ENCODE measurements at places on chromosomes 4 and X. TPM values are rescaled to one million over a fixed set of nuclear protein-coding genes. Genes with fewer than 3 reads are reported as not detected.

The SHROOM2 gene
- 8.2 TPM for total RNA-seq

The SMIM10L2A gene
- total RNA-seq, result 0.21 TPM

The HTATSF1 gene
- 37.8 TPM for total RNA-seq

The SLC38A5 gene
- total RNA-seq, result not detected

The APBB2 gene
- total RNA-seq, result 56.2 TPM

The NHS gene
- 4.3 TPM for total RNA-seq

The SLIT2 gene
- total RNA-seq, result 55.6 TPM

The F11 gene
- not detected for total RNA-seq

The ERAS gene
- total RNA-seq, result not detected

The RTL5 gene
- 19.5 TPM for total RNA-seq

DNA sequence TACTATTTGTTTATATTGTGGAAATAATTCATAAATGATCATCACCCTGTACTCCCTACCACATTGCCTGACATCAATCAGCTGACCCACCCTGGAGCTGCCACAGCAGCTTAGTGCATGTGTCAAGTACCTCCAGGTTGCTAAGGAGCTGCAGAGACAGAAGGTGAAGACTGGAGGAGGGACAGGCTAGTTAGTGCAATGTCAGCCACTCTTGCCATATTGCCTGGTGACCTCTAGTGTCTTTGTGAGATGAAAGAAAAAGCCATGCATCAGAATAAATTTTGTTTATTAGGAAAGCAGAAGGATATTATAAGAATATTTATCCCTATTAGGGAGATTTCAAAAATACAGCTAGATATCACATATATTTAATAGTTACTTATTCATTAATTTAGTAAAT lies 243.9 kb upstream of the FAT4 start:
- H3K4me3 ChIP-seq, result no peak overlapping the region
- no peak for DNase-seq
- H3K4me1 ChIP-seq, result peaks cover 1% of the 10 kb centered on the region
- H3K27ac ChIP-seq, result no peak overlapping the region
- no peaks in the 10 kb centered on the region for H3K36me3 ChIP-seq
- H3K27me3 ChIP-seq, result no peaks in the 10 kb centered on the region

DNA sequence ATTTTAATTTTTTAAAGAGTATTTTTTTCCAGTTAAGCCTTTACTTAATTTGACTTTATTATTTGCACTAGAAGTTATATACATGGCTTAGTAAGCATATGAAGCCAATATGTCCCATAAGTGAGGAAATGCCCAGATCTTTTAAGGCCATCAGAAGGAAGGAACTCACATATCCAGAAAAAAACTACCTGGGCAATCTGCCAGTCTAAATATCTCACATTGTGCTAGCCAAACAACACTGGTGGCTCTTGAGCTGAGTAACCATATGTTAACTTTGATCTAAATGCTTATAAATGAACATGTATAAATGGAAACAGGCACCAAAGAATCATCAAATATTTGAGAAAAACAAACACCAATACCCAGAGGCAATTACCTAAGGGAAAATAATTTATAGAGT lies 138.6 kb upstream of the APOOL start:
- no peaks in the 10 kb centered on the region for H3K36me3 ChIP-seq
- DNase-seq, result no peak
- H3K4me1 ChIP-seq, result no peaks in the 10 kb centered on the region

GRCh38 chrX:10666102-10666501 lies 45.7 kb upstream of the MID1 start:
- no peaks in the 10 kb centered on the region for H3K27me3 ChIP-seq
- no peaks in the 10 kb centered on the region for H3K4me1 ChIP-seq
- no peak for DNase-seq
- H3K27ac ChIP-seq, result no peak overlapping the region

GRCh38 chr4:173243917-173244658 lies 75.5 kb downstream of the GALNT7 start:
- no peaks in the 10 kb centered on the region for H3K36me3 ChIP-seq
- H3K27ac ChIP-seq, result no peak overlapping the region
- H3K4me1 ChIP-seq, result peaks cover 16% of the 10 kb centered on the region
- no peak overlapping the region for H3K4me3 ChIP-seq

DNA sequence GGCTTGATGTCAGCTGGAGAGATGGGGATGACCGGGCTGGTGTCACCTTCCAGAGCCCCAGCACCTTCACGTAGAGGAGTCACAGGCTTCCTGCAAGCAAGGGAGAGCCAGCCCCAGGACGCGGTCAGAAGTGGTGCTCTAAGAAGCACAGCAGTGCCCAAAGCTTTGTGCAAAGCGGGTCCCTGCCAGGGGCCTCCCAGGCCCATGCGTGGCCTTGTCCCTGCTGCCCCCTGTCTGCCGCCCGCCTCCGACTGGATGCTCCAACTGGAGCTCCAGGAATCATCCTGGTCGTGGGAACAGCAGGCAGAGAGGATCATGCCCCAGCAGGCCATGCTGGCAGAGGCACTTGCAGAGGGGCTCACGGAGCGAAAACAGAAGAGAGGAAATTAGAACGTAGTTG lies 40.1 kb upstream of the LRPAP1 start:
- no peak for DNase-seq
- no peaks in the 10 kb centered on the region for H3K36me3 ChIP-seq
- no peak overlapping the region for H3K4me3 ChIP-seq

GRCh38 chr4:160353548-160353947 lies 1250.7 kb downstream of the RAPGEF2 start:
- no peak overlapping the region for H3K27ac ChIP-seq
- H3K4me1 ChIP-seq, result peaks cover 23% of the 10 kb centered on the region

DNA sequence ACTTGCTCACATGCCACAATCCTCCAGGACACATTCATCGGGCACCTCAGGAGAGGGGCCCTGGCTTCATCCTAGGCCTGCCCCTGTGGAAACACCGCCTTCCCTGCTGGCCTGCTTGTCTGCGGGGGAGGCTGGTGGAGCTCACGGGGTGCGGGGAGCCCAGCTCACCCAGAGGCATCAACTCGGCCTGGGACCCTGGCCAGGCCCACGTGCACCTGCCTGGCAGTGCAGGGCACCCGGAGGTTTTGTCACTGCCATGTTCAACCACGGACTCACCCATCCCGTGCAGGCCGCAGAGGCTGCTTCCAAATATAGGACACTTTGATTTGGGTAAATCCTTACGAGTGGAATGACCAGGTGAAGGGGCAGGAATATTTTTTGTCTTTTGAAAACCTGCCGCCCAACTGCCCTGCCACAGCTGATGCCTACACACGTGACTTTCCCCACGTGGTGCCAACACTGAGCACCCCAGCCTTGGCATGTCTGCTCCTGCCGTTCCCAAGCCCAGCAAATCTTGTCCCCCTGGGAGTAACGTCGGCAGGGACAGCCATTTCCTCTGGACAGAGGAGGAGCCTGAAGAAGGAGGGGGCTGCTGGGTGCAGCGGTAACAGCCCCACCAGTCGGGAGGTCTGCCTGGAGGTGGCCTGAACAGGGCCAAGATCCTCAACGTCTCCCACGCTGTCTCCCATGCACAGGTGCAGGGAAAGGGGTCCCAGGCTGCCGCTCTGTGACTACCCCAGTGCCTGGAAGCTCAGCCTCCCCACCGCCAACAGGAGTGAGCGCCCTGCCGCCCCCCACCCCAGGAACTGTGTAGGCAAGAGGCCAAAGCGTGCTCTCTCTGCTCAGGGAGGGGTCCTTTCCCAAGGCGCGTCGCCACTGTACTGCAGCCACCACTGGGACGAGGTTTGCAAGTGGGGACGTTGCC lies 8.5 kb downstream of the MXD4 start:
- peaks cover 27% of the 10 kb centered on the region for H3K36me3 ChIP-seq
- H3K4me3 ChIP-seq, result no peak overlapping the region
- no peaks in the 10 kb centered on the region for H3K27me3 ChIP-seq
- no peak for DNase-seq

GRCh38 chrX:626745-627509 lies 3.7 kb upstream of the SHOX start:
- no peak overlapping the region for H3K4me3 ChIP-seq
- H3K4me1 ChIP-seq, result peaks cover 15% of the 10 kb centered on the region

- H3K36me3 ChIP-seq, result no peaks in the 10 kb centered on the region
- H3K27ac ChIP-seq, result no peak overlapping the region
- no peak overlapping the region for H3K4me3 ChIP-seq
- no peaks in the 10 kb centered on the region for H3K27me3 ChIP-seq
- H3K4me1 ChIP-seq, result no peaks in the 10 kb centered on the region
- no peak for DNase-seq
Observed at GRCh38 chr4:12421364-12421763, 992.7 kb upstream of the HS3ST1 start.

- peaks cover 8% of the 10 kb centered on the region for H3K27me3 ChIP-seq
- DNase-seq, result no peak
- H3K4me3 ChIP-seq, result no peak overlapping the region
Observed at GRCh38 chrX:145825896-145826295, 8.3 kb downstream of the SLITRK2 start.

- H3K27me3 ChIP-seq, result no peaks in the 10 kb centered on the region
- H3K27ac ChIP-seq, result no peak overlapping the region
- DNase-seq, result no peak
- H3K4me3 ChIP-seq, result no peak overlapping the region
- peaks cover 4% of the 10 kb centered on the region for H3K4me1 ChIP-seq
- H3K36me3 ChIP-seq, result peaks cover 2% of the 10 kb centered on the region
Observed at GRCh38 chr4:23861897-23862296, 27.9 kb downstream of the PPARGC1A start.

DNA sequence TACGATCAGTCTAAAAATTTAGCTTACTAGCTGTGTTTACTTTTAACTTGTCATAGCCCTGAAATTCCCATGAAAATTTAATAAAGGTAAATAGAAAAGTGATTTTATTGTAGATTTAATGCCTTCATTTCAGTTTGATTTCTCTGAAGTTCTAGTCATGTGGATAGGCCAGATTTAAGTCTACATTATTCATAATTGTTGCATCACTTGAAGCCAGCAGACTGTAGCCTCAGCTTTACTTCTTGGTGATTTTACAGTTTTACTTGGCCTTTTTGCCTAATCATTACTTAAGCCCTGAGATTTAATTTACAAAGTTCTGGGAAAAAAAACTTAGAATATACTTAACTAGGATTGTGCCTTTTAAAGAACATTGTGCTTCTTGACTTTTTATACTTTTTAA lies 73.5 kb upstream of the FHDC1 start:
- no peaks in the 10 kb centered on the region for H3K27me3 ChIP-seq
- H3K4me1 ChIP-seq, result peaks cover 28% of the 10 kb centered on the region
- no peak overlapping the region for H3K4me3 ChIP-seq
- H3K27ac ChIP-seq, result no peak overlapping the region
- DNase-seq, result no peak
- H3K36me3 ChIP-seq, result peaks cover 5% of the 10 kb centered on the region

- no peak for DNase-seq
- H3K27ac ChIP-seq, result no peak overlapping the region
- no peaks in the 10 kb centered on the region for H3K4me1 ChIP-seq
- H3K4me3 ChIP-seq, result no peak overlapping the region
- peaks cover 54% of the 10 kb centered on the region for H3K27me3 ChIP-seq
- H3K36me3 ChIP-seq, result no peaks in the 10 kb centered on the region
Observed at GRCh38 chr4:174516345-174516744, 5.9 kb downstream of the HPGD start.

GRCh38 chr4:67723949-67724348 lies 23.0 kb upstream of the UBA6 start:
- DNase-seq, result no peak
- peaks cover 7% of the 10 kb centered on the region for H3K36me3 ChIP-seq
- H3K27ac ChIP-seq, result no peak overlapping the region
- H3K4me1 ChIP-seq, result peaks cover 2% of the 10 kb centered on the region

GRCh38 chrX:139783030-139783429 lies 75.1 kb upstream of the MCF2 start:
- no peaks in the 10 kb centered on the region for H3K27me3 ChIP-seq
- peaks cover 18% of the 10 kb centered on the region for H3K36me3 ChIP-seq
- H3K4me1 ChIP-seq, result no peaks in the 10 kb centered on the region
- H3K27ac ChIP-seq, result no peak overlapping the region

- peaks cover 6% of the 10 kb centered on the region for H3K36me3 ChIP-seq
- no peak overlapping the region for H3K27ac ChIP-seq
- no peaks in the 10 kb centered on the region for H3K4me1 ChIP-seq
- DNase-seq, result no peak
Observed at GRCh38 chr4:109640644-109641043, 62.6 kb downstream of the CASP6 start.

DNA sequence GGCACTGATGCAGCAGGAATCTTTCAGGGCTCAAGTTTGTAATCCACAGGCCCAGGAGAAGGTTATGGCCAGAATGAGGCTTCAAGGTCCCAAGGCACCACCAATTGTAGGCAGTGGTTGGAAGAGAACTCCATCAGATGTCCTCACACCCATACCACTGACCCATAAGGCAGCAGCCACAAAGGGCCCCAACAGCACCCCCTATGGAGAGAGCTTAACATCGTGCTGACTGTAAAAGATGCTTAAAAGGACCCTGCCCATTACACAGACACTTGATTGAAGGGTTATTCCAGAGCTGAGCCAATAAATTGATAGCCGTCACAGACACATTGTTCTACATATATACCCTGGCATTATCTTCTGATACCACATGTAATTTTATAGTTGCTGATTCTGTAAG lies 113.7 kb downstream of the SOWAHB start:
- peaks cover 47% of the 10 kb centered on the region for H3K4me1 ChIP-seq
- H3K4me3 ChIP-seq, result no peak overlapping the region

GRCh38 chr4:110787109-110787508 lies 164.2 kb upstream of the PITX2 start:
- H3K27me3 ChIP-seq, result no peaks in the 10 kb centered on the region
- no peaks in the 10 kb centered on the region for H3K36me3 ChIP-seq
- no peaks in the 10 kb centered on the region for H3K4me1 ChIP-seq
- H3K4me3 ChIP-seq, result no peak overlapping the region

DNA sequence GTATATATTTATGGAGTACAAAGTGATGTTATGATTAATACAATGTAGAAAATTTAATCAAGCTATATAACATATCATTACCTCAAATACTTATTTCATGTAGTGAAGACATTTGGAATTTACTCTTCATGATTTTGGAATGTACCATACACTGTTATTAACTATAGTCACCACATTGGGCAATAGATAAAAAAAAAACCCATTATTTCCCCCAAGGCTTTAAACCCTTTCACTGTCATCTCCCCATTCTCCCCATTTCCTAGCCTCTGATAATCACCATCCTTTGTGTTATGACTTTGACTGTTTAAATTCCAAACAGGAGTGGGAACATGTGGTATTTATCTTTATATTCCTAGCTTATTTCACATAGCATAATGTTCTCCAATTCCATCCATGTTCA lies 2189.1 kb upstream of the AGA start:
- no peaks in the 10 kb centered on the region for H3K27me3 ChIP-seq
- peak overlapping the region; percentile 45 for H3K27ac ChIP-seq
- peaks cover 2% of the 10 kb centered on the region for H3K36me3 ChIP-seq
- H3K4me1 ChIP-seq, result peaks cover 18% of the 10 kb centered on the region
